ENCODE measurements at places on chromosomes 5 and 9. TPM values are rescaled to one million over a fixed set of nuclear protein-coding genes. Genes with fewer than 3 reads are reported as not detected.

PFN3 gene
- total RNA-seq, result not detected

GRCh38 chr9:88739373-88739772, 204.4 kb downstream of the NXNL2 start:
- H3K36me3 ChIP-seq, result no peaks in the 10 kb centered on the region
- H3K4me3 ChIP-seq, result no peak overlapping the region
- no peaks in the 10 kb centered on the region for H3K27me3 ChIP-seq

DNA sequence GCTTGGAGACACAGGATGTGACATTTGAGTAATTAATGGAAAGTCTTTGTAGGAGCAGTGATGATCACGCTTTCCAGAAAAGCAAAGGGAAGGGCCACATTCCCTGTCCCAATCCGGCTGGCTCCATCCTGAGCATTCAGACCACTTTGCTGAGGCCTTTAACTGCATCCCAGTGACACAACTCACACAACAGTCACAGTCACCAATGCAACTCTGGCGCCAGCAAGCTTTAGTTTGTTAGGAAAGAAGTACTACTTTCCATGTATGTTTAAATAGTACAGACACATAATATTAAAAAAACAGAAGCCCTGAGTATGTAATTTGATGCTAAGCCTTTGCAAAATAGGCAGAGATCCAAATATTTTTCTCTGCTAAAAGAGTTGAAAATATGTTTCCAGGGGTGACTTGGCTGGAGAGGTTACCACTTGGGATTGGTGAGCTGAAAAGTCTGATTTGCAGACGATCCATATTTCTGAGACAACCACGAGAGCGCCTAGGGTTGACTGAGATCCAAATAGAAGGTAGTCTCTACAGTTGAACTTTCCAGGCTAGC, 31.7 kb upstream of the GAS1 start:
- H3K27ac ChIP-seq, result no peak overlapping the region
- H3K27me3 ChIP-seq, result no peaks in the 10 kb centered on the region
- DNase-seq, result no peak
- no peak overlapping the region for H3K4me3 ChIP-seq
- no peaks in the 10 kb centered on the region for H3K36me3 ChIP-seq
- no peaks in the 10 kb centered on the region for H3K4me1 ChIP-seq

DNA sequence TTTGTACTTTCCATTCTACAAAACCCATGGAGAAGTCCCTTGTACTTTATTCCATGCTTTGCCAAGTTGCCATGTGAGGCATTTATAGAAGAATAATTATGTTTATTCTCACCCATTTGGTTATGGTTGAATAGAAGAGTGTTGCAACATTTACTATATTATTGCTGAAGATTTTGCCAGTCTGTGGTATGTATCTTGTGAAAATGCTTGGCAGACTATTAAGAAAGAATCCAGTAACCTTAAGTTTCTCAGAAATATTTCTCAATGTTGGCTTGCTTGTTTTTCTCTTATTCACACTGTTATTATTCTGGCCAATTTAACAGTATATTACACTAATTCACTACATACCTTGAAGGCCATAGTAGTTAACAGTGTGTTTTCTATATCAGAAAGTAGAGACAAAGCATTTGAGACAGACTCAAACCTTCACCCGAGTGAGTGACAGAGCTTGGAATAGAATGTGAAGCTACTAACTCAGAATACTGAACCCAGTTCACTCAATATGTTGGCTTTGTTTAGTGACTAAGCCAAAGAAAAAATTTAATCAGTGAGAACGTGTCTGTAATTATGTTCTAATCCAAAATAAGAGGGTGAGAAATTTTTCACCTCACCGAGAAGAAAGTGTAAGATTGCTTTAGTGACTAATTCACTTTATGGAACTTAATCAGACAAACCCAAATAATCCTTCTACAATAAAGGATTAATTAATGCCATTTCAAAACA, 184.4 kb downstream of the CWC27 start:
- H3K27me3 ChIP-seq, result no peaks in the 10 kb centered on the region
- no peak overlapping the region for H3K4me3 ChIP-seq
- no peak overlapping the region for H3K27ac ChIP-seq

DNA sequence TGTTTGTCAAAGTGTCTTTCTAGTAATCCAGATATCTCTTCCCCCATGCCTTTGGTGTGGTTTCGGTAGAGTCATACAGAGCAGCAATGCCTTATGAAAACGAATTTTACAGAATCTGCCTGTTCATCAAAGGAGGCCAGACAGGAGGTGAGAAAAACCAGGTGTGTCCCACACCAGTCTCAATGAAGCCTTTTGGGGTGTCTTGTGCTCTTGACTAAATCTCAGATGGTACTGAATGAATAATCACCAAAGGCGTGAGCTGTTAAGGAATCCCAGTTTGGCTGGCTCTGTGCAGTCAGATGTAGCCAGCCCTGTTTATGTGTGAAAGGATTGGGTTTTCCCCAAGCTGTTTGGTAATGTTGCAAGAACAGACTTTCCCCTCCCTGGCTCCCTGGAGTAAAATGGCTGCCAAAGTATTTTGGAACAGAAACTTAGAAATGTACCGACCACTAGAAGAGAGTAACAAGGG, 70.8 kb upstream of the CDKN2B start:
- no peak overlapping the region for H3K4me3 ChIP-seq
- H3K27me3 ChIP-seq, result no peaks in the 10 kb centered on the region
- H3K27ac ChIP-seq, result no peak overlapping the region
- no peaks in the 10 kb centered on the region for H3K4me1 ChIP-seq
- no peaks in the 10 kb centered on the region for H3K36me3 ChIP-seq

GRCh38 chr5:122391621-122392020, 79.6 kb downstream of the SNCAIP start:
- no peaks in the 10 kb centered on the region for H3K27me3 ChIP-seq

GRCh38 chr5:180852495-180852894, 8.6 kb downstream of the ZFP62 start:
- DNase-seq, result no peak
- H3K4me1 ChIP-seq, result no peaks in the 10 kb centered on the region
- H3K4me3 ChIP-seq, result no peak overlapping the region
- no peak overlapping the region for H3K27ac ChIP-seq
- no peaks in the 10 kb centered on the region for H3K27me3 ChIP-seq

CORO2A gene
- total RNA-seq, result 2.0 TPM

DNA sequence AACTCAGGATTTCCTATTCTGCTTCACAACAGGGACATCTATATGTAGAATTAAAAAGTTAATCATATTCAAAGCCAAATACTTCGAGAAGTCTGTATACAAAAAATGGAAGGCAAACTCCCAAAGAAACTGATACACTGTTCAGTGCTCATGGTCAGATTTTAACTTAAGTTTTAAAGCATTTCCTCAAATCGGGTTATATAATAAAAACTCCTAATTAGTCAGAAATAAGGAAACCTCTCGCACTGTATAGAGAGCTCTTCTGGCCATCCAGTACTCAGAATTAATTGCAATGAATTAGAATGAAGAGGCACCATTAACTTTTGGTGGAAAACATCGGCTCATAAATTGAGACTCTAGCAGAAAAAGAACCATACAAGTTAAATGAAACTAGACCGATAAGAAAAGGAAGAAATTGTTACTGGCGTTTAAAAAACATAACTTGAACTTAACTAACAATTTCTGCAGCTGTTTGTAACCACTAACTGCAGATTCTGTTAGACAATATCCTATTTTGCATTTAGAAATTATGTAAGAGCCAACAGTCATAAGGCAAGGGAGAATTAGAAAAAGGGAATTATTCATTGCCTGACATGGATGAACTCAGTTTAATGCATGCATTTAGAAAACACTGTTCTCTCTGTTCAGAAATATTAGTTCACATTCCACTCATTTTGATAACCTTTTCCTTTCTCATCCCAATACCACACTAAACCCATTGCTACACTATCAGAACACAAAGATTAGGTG, 96.6 kb downstream of the FNBP1 start:
- H3K4me1 ChIP-seq, result no peaks in the 10 kb centered on the region
- DNase-seq, result no peak
- H3K27me3 ChIP-seq, result no peaks in the 10 kb centered on the region
- no peaks in the 10 kb centered on the region for H3K36me3 ChIP-seq
- no peak overlapping the region for H3K4me3 ChIP-seq

DNA sequence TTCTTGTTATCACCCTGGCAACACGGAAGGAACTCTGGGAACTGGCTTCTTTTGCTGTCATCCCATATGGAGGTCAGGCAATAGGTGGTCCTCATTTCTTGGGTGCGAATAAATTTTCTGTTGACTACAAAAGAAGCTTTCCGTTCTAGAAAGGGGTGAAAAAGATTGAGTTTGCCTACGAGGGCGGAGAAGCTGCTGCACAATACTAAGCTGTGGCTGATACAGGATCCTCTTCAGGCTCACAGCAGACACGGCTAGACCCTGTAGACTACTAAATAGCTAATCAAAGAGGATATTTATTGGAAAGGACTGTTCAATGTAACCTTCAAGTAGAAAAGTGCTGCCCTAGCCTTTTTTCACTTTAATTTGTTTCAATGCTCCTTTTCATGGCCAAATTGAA, 58.1 kb downstream of the TJP2 start:
- H3K27ac ChIP-seq, result peak overlapping the region; percentile 64
- peaks cover 13% of the 10 kb centered on the region for H3K4me1 ChIP-seq
- no peaks in the 10 kb centered on the region for H3K27me3 ChIP-seq
